ENCODE measurements at places on chromosomes 6 and 20. TPM values are rescaled to one million over a fixed set of nuclear protein-coding genes. Genes with fewer than 3 reads are reported as not detected.

DNA sequence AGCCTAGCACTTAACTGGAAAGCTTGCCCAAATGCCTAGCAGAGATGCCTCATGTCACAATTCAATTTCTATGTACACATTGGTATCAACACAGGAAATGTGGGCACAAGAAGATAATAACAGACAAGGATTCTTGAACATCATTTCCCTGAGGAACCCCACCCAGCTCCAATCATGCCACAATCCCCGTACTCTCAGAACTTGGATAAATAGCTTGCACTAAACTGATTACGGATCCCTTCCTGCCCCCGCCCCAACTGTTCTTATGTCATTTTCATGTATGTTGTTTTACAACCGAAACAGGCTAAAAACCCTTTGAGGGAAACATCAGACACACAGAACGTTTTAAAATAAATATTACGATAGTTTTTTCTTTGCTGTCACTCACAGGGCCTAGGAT, 87.1 kb downstream of the BACH2 start:
- DNase-seq, result no peak

GRCh38 chr6:107794771-107795170, 29.3 kb downstream of the SCML4 start:
- no peak for DNase-seq

- no peak for DNase-seq
These were observed 21.4 kb downstream of the NCR2 start for GRCh38 chr6:41356825-41357224.

- DNase-seq, result no peak
These were observed 10.0 kb downstream of the ENTPD6 start for GRCh38 chr20:25205277-25206062.

DNA sequence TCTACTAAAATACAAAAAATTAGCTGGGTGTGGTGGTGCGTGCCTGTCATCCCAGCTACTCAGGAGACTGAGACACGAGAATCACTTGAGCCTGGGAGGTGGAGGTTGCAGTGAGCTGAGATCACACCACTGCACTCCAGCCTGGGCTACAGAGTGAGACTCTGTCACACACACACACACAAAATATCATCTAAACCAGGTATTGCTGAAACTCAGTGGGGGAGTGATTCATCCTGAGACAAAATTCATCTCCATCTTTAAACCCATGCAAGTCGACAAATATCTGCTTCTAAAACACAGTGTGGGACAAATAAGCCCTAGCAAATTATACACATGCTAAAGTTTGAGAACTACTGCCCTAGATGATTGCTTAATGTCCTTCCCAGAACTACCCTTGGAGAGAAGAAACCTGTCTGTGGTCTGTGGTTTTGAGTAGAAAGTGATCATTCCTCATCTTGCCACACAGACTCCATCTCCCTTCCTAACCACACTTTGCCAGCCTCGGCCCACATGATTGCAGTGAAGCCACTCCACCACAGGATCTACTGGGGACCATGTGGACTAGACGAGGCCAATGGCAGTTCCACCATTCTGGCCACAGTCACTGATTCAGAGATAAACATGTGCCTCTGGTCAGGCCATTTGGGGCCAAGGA, 130.3 kb downstream of the OPRM1 start:
- no peak for DNase-seq

GRCh38 chr6:122647765-122648164, 37.6 kb downstream of the PKIB start:
- DNase-seq, result no peak

DNA sequence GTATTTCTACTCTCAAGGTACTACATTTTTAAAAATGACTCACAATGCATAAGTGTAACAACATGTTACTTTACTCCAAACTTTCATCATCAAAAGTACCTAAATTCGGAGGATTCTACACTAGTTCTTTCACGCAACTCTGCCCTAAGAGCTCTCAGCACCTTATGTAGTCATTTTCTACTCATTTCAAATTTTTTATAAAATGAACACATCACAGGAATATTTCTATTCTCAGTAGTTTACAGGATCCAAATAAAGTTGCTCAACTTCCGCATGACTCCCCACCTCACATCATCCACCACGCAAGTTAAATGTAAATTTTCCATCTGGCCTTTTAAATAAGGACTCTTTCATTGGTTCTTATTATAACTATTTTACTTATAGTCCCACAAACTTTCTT, 344.9 kb upstream of the MANEA start:
- peak; percentile 41 for DNase-seq

- no peak for DNase-seq
These were observed 90.0 kb upstream of the BACH2 start for GRCh38 chr6:90386399-90387382.

DNA sequence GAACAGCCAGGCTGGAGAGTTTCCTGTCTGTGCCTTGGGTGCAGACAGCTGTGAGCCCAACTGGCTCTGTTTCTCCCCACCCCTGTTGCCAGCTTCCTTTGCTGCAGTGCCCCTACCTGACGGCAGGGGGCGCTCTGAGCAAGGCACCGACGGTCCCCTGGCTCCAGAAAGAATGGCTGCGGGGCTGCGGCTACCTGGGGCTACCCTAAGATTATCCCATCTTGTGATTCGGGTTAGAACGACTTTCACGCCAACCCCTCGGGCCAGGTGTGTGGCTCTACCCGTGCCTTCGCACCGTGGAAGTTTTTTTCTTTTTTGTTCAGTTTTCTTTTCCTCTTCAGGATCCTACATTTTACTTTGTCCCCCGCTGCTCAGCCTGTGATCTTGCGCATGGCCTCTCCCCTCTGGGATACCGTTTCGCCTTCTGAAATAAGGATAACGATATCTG, 33.4 kb upstream of the AAR2 start:
- DNase-seq, result peak; percentile 59

GRCh38 chr20:63056236-63057170, 49.7 kb upstream of the BHLHE23 start:
- no peak for DNase-seq

GRCh38 chr6:50608421-50608820, 104.9 kb upstream of the TFAP2D start:
- DNase-seq, result no peak

GRCh38 chr6:79614326-79615305, 16.5 kb upstream of the SH3BGRL2 start:
- no peak for DNase-seq

DNA sequence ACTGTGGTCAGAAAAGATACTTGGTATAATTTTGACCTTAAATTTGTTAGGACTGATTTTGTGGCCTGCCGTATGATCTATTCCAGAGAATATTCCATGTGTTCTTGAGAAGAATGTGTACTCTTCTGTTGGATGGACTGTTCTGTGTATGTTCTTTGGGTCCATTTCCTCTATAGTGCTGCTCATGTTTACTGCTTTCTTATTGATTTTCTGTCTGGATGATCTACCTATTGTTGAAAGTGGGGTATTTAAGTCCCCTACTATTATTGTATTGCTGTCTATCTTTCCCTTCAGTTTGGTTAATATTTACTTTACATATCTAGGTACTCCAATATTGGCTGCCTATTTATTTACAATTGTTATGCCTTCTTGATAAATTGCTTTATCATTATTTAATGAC, 298.4 kb downstream of the BCKDHB start:
- DNase-seq, result no peak

DNA sequence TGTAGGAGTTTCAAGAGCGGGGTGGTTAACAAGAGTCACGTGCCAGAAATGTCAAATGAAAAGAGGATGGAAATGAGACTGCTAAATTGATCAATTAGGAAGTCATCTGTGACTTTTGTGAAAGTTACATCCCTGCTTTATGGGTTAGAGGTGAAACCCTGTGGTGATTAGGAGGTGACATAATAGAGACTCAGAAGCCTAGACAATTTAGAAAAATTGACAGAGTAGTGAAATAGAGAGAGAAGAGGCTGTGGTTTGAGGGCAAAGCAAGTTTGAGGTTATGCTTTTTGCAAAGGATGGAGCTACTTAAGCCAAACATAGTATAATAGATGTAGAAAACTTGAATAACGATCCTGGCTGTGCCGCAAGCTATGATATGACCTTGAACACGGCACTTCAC, 71.8 kb downstream of the IMPG1 start:
- DNase-seq, result no peak

DNA sequence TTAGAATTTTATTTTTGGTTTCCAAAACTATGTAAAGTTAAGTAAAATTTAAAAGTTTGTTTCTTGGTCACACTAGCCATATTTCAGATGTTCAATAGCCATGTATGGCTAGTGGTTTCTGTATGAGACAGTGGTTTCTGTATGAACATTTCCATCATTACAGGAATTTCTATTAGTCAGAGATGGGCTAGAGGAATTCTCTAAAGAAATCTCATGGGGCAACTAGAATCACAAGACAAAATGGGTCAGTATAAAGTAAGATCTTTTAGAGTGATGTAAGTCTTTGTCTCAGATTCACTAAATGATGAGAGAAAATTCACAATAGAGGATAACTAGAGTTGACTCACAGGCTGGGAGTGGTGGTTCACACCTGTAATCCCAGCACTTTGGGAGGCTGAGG, 149.0 kb downstream of the FUT9 start:
- no peak for DNase-seq

- no peak for DNase-seq
These were observed 32.1 kb downstream of the SF3B5 start for GRCh38 chr6:144063246-144063743.

DNA sequence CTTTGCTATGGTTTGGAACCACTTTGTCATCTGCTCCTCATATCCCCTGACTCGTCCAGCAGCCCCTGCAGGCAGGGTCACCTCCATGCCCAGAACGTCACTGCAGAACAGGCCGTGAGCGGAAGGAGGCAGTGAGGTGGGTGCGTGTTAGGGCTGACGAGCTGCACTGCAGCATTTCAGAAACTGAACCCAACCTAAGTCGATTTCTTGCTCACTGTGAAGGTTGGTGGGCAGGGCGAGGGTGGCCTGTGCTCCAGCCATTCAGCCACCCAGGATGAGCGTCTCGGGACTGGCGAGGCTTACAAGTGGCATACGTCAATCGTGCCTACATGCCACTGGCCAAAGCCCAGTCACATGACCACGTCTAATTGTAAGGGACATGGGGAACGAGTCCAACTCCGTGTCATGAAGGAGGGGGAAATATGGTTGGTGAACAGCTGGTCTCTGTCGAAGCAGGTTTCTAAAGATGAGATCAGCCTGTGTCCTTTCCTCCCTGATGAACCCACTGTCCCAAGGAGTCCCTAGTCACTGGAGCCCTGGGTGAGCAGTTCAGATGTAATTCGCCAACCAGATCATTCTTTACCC, 289.1 kb downstream of the TAF4 start:
- no peak for DNase-seq

- DNase-seq, result no peak
These were observed 748.4 kb downstream of the PTPRT start for GRCh38 chr20:42441196-42441863.

DNA sequence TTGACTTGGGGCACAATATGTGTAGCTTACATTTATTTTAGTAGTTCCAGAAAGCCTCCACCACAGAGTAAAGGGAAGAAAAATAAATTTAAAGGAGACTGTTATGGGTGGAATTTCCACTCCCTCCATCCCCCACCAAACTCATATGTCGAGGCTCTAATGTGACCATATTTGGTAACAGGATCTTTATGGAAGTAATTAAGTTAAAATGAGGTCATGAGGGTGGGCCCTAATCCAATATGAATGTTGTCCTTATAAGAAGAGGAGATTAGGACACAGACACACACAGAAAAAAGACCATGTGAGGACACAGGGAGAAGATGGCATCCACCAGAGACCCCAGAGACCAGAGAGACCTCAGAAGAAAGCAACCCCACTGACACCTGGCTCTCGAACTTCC, 189.7 kb downstream of the EDN1 start:
- DNase-seq, result peak; percentile 19

GRCh38 chr6:14948586-14949245, 297.2 kb upstream of the JARID2 start:
- DNase-seq, result no peak

DNA sequence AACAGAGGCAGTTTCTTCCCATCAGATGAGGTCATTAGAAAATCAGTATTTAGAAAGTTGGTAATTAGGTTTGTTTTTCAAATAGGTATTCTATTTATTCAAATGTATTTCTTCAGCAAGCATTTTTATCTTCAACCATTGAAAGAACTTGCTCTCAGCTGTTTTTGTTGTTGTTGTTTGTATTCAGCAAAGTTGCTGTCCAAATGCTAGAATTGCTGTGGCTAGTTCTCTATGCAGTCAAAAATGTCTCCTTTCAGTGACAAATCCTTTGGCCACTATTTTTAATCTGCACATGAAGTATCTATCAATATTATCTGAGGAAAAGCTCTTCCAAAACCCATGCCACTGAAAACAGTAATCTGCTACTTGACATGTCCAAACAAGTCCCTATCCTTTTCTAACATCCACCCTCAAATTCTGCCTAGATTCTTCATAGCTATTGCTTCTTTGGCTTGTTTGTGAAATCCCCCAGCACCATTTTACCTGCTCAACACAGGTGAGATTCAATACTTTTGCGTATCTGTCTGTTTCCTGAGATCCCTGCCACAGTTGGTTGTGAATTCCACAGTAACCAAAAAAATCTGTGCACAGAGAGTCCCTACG, 1005.4 kb downstream of the GRIK2 start:
- no peak for DNase-seq

GRCh38 chr20:16241911-16242310, 331.3 kb downstream of the KIF16B start:
- DNase-seq, result no peak

GRCh38 chr6:42901538-42901957, 14.3 kb upstream of the PTCRA start:
- peak; percentile 84 for DNase-seq

DNA sequence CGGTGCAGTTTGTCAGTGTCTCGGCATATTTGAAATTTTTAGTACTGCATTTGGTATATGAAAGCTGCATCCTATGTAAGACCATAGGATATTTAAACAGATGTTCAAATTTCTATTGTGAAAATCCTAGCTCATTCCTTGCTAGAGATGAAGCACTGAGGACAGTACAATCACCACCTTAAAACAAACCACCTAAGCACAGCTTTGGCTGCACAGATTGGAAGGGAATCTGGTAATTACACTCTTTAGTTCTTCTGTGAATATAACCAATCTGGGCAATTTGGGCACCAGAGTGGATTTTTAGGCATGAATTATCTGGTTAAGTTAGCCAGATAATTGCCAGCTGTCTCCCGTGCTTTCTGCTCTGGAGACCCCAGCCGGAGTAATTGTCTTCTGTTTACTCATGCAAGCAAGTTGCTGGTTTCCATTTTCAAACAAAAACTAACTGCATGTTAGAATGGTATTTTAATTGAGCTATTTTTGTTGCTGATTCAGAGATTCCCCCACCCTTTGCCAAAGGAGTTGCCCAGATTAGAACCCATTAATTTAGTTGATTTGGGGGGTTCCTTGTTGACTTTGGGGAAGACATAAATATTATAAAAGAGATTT, 36.9 kb downstream of the E2F3 start:
- DNase-seq, result no peak

GRCh38 chr6:168784426-168784825, 343.4 kb downstream of the SMOC2 start:
- peak; percentile 44 for DNase-seq

NMBR gene
- polyA plus RNA-seq, result not detected

SLC35F1 gene
- polyA plus RNA-seq, result 1.5 TPM

SLC2A10 gene
- polyA plus RNA-seq, result 21.9 TPM

ELOVL4 gene
- 3.2 TPM for polyA plus RNA-seq

BNIP5 gene
- polyA plus RNA-seq, result 0.14 TPM

SLC17A2 gene
- polyA plus RNA-seq, result not detected

RGS17 gene
- polyA plus RNA-seq, result 0.77 TPM

ID4 gene
- polyA plus RNA-seq, result 5.1 TPM

TP53TG5 gene
- polyA plus RNA-seq, result 0.69 TPM

STMND1 gene
- polyA plus RNA-seq, result 0.11 TPM

PAK5 gene
- polyA plus RNA-seq, result 0.08 TPM

MYLK4 gene
- polyA plus RNA-seq, result 7.6 TPM

PRL gene
- polyA plus RNA-seq, result 1.0 TPM
